ENCODE measurements at places on chromosomes 1 and 21.

DNA sequence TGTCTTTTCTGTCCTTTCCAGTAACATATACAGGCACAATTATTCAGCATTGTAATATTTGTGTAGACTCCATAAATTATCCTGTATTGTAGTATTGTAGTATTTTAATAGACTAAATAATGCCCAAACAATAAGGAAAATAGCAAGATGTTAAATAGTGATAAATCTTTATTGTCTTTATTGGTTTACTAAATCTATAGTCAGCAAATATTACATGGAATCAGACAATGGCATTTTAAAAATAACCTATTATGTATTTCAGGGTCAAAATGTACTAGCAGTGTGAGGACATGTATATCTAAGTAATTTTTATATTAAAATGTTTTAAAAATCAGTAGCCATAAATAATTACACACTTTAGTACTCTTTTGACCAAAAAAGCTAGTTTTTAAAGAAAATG, 202.3 kb downstream of the GREM2 start:
- no peak for DNase-seq

- no peak for DNase-seq
These were observed 93.6 kb downstream of the OLFML2B start for GRCh38 chr1:161930064-161930463.

- DNase-seq, result no peak
These were observed 4.8 kb downstream of the FASLG start for GRCh38 chr1:172663732-172664131.

- no peak for DNase-seq
These were observed 25.2 kb downstream of the PROK1 start for GRCh38 chr1:110476028-110476765.

DNA sequence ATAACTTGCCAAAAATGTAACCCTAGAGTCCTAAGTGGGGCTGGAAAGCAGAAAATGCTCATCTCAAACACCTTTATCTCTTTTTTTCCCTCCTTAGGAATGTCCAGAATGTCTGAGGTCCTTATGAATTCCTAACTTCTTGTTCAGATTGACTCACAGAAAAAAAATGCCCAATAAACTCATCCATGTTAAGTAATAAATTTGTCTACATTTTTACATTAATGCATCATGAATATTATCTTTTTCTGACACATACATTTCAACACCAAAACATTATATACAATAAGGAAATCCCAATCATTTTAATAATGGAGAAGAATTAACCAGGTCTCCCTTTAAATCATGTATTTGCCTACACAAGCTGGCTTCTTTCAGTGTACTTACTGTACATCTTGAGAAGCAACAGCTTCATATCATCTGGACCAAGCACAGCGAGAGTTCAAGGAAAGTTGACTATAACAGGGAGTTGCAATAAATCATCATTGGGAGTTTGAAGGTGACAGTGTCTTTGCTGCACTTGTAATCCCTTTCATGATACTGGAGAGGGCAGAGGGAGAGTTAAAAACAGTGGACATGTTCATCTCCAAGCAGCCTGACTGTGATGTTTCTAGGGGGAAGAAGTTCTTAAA, 565.2 kb downstream of the LTN1 start:
- DNase-seq, result no peak

- DNase-seq, result no peak
These were observed 270.0 kb upstream of the BRINP3 start for GRCh38 chr1:190747704-190748103.
